ENCODE measurements at places on chromosomes 16 and 17.

- no peak for DNase-seq
Measured at GRCh38 chr16:84482001-84482891, 22.2 kb downstream of the MEAK7 start.

GRCh38 chr16:73846007-73846330, 450.6 kb upstream of the PSMD7 start:
- no peak for DNase-seq

DNA sequence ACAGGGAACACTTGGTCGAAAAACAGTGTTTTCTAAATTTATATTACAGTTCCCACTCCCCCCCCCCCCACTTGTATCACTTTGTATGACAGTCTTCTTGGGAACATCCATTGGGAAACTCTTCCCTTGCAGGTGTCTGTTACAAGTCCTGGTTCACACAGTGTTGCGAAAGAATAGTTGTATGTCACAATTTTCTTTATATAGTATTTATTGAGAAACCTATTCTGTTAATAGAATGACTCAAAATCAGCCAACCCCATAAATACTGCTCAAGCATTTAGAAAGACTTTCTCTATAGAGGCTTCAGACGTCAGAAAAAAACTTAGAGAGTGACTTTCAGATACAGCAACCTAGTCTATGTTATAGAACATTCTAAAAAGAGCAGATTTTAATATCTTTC, 414.4 kb downstream of the WWOX start:
- no peak for DNase-seq

DNA sequence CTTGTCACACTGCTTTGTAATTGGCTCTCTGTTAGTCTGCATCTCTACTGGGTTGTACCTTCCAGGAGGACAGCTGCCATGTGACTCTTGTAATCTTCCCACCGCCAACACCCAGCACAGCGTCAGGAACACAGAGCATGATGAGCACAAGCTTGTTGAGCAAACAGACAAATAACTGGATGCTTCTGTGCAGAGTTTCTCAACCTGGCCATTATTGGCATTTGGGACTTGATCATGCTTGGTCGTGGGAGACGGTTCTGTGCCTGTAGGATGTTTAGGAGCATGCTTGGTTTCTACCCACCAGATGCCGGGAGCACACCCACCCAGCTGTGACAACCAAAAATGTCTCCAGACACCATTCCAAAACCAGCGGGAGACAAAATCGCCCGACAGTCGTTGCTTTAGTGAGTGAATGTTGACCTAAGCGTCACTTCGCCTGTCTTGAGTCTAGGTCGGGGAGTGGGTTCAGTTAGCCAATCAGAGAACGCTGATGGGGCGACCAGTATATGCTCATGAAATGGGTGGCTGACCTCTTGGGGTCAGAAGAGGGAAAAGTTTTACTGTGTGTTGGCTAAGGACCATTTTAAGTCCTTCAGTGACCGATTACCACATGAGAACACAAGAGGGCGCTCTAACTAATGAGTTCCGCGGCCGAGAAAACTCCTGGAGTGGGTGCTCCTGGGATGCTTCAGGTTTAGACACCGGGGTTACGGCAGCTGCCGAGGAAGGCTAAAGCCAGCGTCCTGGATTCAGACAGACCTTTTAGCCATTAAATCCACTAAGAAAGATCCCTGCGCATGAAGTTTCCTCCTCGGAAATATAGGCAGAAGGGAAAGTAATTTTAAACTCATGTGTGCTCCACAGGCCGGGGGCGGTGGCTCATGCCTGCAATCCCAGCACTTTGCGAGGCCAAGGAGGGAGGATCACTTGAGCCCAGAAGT, 57.8 kb upstream of the TEX2 start:
- peak; percentile 30 for DNase-seq

DNA sequence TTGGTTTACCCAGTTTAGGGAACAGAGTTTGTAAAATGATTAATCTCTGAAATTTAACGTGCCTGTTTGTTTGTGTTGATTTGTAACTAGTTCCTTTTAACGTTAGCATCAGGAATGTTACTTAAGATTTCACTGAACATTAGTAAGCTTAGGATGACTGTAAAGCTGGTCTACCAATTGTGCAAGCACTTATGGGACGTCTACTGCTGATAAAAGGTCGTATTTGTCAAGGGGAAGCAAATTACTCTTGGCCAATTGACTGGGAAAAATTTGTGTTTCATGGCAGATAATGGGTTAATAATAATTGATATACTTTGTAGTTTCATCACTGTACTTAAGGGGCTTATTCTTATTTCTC, 11.8 kb downstream of the METTL9 start:
- no peak for DNase-seq

GRCh38 chr17:33169580-33170285, 123.4 kb downstream of the ASIC2 start:
- DNase-seq: no peak

DNA sequence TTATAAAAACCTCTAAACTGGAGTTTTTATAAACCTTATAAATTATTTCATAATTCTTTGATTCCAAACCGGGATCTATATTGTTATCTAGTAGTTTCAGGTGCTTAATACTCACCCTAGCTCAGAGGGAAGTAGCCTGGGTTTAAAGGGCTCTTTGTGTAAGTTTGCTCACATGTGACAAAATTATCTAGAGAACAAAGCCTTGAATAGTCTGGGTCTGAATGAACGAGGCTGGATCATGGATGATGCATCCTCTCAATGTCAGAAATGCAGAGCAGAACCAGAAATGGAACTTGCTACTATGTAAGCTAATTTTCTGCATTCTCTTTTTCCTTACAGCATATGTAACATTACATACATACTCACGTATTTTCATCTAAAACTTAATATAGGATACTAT, 103.9 kb upstream of the NETO2 start:
- DNase-seq: no peak

GRCh38 chr17:36829676-36830075, 107.6 kb upstream of the LHX1 start:
- no peak for DNase-seq

DNA sequence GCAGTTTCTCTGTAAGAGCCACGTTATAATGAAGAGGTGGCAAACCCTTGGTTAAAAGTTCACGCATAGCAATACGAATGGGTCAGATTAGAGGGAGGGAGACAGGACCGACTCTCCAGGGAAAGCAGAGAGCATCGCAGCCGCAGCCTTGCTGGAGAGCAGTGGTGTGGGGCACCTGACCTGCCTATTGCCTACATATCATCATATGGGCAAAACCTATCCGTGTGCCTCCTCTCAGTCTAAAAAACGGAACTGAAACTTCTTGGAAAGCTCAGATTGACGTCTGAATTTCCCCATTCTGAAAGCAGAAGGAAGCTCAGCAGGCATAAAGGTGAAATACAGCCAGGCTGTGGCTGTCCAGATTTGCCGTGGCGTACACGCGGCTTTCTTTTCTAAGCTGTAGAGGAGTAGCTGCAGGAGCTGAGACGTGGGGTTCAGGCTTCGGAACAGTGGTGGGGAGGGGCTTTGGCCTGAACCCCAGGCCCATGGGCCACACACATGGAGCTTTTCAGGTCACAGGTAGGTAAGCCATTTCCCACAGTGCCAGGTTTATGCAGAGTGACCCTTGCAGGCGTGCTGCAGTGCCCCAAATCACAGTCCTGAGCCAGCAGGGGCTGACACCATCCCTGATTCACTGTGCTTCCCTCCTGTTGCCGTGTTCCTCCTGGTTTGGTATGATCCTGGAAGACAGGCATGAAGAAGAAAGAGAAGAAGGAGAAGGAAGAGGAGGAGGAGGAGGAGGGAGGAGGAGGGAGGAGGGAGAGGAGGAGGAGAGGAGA, 41.6 kb upstream of the TNRC6C start:
- DNase-seq: no peak

DNA sequence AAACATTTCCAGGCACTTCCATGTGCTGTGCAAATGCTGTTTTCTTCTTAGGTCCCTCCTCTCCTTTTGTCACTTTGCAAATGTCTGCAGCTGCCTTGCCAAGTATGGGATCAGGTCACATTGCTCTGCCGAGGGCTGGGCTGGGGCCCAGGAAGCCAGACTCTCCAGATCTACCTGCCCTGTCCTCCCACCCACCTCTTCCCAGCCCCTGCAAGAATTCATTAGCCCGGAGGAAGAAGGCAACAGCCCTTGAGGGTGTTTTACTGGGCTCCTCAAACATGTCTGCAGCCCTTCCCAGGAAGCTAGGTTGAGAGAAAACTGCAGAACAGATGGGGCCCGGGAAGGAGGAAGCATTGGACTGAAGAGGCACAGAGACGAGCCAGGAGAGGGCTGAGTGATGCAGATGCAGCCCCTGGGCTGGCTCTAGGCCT, 47.1 kb downstream of the WSB1 start:
- DNase-seq: no peak

Data from nucleus accumbens (tissue), 56 donors.